ENCODE measurements at places on chromosomes 7 and 10. TPM values are rescaled to one million over a fixed set of nuclear protein-coding genes. Genes with fewer than 3 reads are reported as not detected.

The RPEL1 gene
- not detected for polyA plus RNA-seq

- H3K4me1 ChIP-seq: peaks cover 60% of the 10 kb centered on the region
- peaks cover 84% of the 10 kb centered on the region for H3K27me3 ChIP-seq
- no peaks in the 10 kb centered on the region for H3K36me3 ChIP-seq
These were observed 2.4 kb downstream of the FEZF1 start for GRCh38 chr7:122301858-122302760.

GRCh38 chr7:44693641-44694313 lies 54.9 kb upstream of the ZMIZ2 start:
- H3K4me3 ChIP-seq: no peak overlapping the region
- H3K27ac ChIP-seq: no peak overlapping the region
- H3K27me3 ChIP-seq: no peaks in the 10 kb centered on the region
- no peak for DNase-seq

DNA sequence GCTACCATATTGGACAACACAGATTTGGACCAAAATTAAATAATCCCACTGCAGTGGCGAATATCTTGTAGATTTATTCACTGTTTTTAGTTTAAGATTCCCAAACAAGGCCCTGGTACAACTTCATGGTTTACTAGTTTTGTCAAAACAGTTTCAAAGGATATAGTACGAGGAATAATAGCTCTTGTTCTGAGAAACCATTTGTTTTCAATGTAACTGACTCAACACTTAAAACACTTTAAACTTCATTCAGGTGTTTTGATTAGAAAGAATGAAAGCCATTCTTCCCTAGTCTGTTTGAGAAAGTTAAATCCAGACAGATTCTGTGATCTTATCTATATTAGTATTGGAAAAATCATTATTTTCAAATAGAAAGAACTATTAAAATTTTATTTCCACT lies 276.4 kb upstream of the MKLN1 start:
- no peak overlapping the region for H3K4me3 ChIP-seq
- H3K27me3 ChIP-seq: no peaks in the 10 kb centered on the region
- peaks cover 17% of the 10 kb centered on the region for H3K36me3 ChIP-seq
- no peak overlapping the region for H3K27ac ChIP-seq
- H3K4me1 ChIP-seq: peaks cover 66% of the 10 kb centered on the region

- H3K4me3 ChIP-seq: no peak overlapping the region
- no peaks in the 10 kb centered on the region for H3K36me3 ChIP-seq
- H3K27me3 ChIP-seq: no peaks in the 10 kb centered on the region
- H3K27ac ChIP-seq: no peak overlapping the region
These were observed 137.1 kb downstream of the ZNF365 start for GRCh38 chr10:62511238-62511637.
